ENCODE measurements at places on chromosomes 12 and 14. TPM values are rescaled to one million over a fixed set of nuclear protein-coding genes. Genes with fewer than 3 reads are reported as not detected.
A peak's percentile ranks its signal among the peaks of the same experiment; 100 is the strongest.

Gene MSI1
- 2.6 TPM for total RNA-seq

Gene REC8
- 4.4 TPM for total RNA-seq

Gene MYRFL
- 0.27 TPM for total RNA-seq

Gene GSC
- total RNA-seq = not detected

Gene LYZ
- total RNA-seq = not detected

Gene P3H3
- total RNA-seq = 114 TPM

Gene GLS2
- total RNA-seq = 0.54 TPM

Gene WNT5B
- 74.4 TPM for total RNA-seq

Gene DPPA3
- total RNA-seq = not detected

Gene DDX47
- 39.3 TPM for total RNA-seq

Gene INSM2
- not detected for total RNA-seq

DNA sequence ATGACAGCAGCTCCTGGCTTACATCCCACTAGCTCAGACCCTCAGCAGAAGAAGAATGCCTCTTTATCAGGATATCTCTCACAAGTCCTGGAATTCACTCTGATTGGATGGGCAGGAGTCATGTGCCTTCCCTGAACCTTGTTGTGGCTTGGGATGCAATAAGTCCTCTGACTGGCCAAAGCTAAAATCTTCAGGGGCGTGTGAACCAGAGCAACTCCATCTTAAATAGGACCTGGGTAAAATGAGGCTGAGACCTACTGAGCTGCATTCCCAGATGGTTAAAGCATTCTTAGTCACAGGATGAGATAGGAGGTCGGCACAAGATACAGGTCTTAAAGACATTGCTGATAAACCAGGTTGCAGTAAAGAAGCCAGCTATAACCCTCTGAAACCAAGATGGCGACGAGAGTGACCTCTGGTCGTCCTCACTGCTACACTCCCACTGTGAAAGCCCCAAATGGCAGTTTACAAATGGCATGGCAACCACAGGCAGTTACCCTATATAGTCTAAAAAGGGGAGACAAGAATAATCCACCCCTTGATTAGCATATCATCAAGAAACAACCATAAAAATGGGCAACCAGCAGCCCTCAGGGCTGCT lies 60.4 kb upstream of the FICD start:
- no peak overlapping the region for H3K27ac ChIP-seq
- no peak overlapping the region for H3K4me3 ChIP-seq
- no peak for DNase-seq

DNA sequence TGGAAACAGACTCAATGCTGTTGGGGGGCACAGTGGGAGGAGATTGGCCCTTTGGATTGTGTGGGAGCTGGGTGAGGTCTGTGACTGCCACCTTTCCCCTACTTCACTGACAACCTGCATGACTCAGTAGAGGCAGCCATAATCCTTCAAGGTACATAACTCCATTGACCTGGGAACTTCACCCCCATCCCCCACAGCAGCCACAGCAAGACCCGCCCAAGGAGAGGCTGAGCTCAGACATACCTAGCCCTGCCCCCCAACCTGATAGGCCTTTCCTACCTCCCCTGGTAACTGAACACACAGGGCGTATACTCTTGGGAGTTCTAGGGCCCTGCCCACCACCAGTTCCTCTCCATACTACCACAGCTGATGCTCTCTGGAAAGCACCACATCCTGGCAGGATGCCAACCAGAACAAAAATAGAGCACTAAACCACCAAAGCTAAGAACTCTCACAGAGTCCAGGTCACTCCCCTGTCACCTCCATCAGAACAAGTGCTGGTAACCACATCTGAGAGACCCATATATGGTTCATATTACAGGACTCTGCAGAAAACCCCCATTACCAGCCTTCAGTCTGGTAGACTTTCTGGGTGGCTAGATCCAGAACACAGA lies 703.9 kb downstream of the FSCB start:
- DNase-seq = no peak
- H3K36me3 ChIP-seq = no peaks in the 10 kb centered on the region
- peaks cover 2% of the 10 kb centered on the region for H3K27me3 ChIP-seq
- H3K27ac ChIP-seq = no peak overlapping the region
- H3K4me1 ChIP-seq = no peaks in the 10 kb centered on the region

DNA sequence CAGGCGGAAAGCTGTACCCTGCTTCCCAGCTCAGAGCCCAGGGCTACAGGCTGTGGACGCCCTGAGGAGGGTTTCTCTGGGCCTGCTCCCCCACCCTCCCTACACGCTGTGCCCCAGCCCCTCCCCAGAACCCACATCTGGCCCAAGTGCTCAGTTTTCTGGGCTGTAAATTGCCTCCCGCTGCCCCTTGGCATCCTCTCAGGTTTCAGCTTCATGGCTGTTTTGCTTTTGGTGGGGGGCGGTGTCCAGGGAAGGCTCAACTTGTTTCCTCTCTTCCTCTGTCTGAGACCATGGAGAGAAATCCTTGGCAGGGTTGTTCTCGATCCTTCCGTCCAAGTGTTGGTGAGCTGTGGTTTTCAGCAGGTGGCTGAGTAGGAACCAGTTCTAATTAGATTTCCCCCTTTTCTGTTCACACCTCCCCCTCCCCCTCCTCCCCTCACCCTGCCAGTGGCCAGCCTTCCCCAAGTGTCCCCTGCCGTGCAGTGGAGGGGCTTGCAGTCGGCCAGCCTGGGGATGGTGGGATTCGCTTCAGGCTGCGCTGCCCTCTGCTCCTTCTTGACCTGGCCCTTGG lies 61.8 kb downstream of the TSPAN9 start:
- H3K36me3 ChIP-seq = no peaks in the 10 kb centered on the region
- H3K4me1 ChIP-seq = peaks cover 43% of the 10 kb centered on the region
- peak; percentile 72 for DNase-seq
- no peak overlapping the region for H3K4me3 ChIP-seq
- no peaks in the 10 kb centered on the region for H3K27me3 ChIP-seq

GRCh38 chr12:14135996-14136395 lies 154.6 kb upstream of the GRIN2B start:
- peaks cover 2% of the 10 kb centered on the region for H3K27me3 ChIP-seq
- H3K4me1 ChIP-seq = no peaks in the 10 kb centered on the region
- H3K36me3 ChIP-seq = no peaks in the 10 kb centered on the region
- DNase-seq = no peak
- H3K4me3 ChIP-seq = no peak overlapping the region

GRCh38 chr14:65336191-65336591 lies 76.3 kb upstream of the FUT8 start:
- no peaks in the 10 kb centered on the region for H3K27me3 ChIP-seq
- DNase-seq = no peak
- no peaks in the 10 kb centered on the region for H3K36me3 ChIP-seq
- H3K4me1 ChIP-seq = peaks cover 13% of the 10 kb centered on the region

DNA sequence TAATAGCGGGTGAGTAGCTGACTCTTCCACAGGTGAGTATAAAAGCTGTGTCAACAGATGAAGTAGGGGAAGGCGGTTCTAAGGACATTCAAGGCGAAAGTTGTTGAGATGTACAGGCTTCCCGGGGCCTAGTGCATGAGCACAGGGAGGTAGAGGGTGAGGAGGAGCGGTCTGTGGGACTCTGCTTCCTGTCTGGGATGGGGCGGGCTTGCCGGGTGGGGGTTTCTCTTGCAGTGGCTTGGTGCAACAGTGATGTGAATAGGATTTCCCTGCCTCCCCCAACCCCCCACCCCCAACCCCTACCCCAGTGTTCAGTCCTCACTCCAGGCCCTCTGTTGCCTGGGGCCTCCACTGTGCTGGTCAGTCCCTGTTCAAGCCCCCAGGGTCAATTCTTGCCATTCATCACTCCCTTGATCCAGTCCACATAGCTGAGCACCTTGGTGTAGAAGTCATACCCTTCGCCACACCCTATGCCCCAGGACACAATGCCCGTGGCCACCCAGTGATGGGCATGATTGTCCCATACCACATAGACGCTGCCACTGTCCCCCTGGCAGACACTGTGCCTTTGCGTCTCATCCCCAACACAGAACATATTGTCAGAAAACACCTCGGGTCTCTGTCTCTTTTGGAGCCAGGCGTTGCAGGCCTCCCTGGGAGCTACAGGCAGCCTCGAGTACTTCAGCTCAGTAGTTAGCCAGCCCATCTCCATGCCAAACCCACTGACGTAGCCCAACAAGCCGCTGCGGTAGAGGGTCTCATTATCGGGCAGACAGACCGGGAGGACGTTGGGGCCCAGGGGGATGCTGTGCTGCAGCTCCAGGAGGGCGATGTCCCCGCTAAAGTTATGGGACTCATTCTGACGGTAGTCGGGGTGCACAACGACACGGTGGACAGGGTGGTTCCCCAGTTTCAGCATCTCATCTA lies 4.0 kb upstream of the C1R start:
- no peak overlapping the region for H3K27ac ChIP-seq
- H3K4me1 ChIP-seq = peaks cover 10% of the 10 kb centered on the region
- H3K27me3 ChIP-seq = peaks cover 1% of the 10 kb centered on the region
- DNase-seq = peak; percentile 65
- peaks cover 6% of the 10 kb centered on the region for H3K36me3 ChIP-seq
- H3K4me3 ChIP-seq = no peak overlapping the region

GRCh38 chr12:125029761-125030358 lies 35.4 kb upstream of the AACS start:
- no peaks in the 10 kb centered on the region for H3K36me3 ChIP-seq
- no peaks in the 10 kb centered on the region for H3K4me1 ChIP-seq
- H3K4me3 ChIP-seq = no peak overlapping the region
- no peak for DNase-seq

- DNase-seq = no peak
- H3K27ac ChIP-seq = peak overlapping the region; percentile 98
- H3K4me3 ChIP-seq = no peak overlapping the region
- no peaks in the 10 kb centered on the region for H3K27me3 ChIP-seq
- peaks cover 6% of the 10 kb centered on the region for H3K36me3 ChIP-seq
Observed at GRCh38 chr12:65536876-65537681, 258.6 kb downstream of the MSRB3 start.

- no peaks in the 10 kb centered on the region for H3K4me1 ChIP-seq
- DNase-seq = no peak
- no peak overlapping the region for H3K4me3 ChIP-seq
- no peak overlapping the region for H3K27ac ChIP-seq
- no peaks in the 10 kb centered on the region for H3K36me3 ChIP-seq
Observed at GRCh38 chr14:40318211-40318719, 886.0 kb upstream of the FBXO33 start.

DNA sequence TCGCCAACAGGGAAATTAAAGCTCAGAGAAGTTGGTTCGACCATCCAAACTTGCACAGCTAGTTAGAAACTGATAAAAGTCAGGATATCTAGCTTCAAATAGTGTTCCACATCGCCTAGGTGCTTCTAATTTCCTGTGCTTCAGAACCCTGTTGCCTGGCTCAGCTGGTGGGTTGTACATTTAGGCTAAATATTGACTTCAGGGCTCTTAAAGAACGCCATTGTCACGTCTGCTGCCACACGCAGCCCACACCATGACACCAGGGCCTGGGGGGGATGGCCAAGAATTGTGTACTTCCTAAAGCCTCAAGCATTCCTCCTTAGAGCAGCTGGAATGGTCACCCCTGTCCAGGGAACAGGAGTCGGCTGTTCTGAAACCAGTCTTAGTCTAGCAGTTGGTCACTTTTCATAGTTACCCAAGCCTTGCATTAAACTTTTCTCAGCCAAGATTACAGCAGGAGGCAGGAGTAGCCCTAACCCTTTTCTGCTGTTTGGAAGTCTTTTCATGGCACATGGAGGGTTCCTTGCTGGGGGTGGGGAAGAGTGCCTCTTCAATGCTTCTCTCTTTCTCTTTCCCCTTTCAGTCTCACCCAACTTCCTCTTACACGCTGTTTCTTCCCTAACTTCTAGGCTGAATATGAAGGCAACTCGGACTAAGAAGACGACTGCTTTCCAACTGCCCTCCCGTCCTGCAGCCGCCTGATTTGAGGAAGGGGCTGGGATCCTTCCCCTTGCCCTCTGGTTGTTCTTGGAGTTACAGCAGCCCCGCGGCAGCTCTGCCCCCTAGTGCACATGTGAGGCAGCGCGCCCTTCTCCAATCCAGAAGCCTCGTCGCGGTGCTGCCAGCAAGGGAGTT lies 17.1 kb downstream of the FOS start:
- no peaks in the 10 kb centered on the region for H3K27me3 ChIP-seq
- peak overlapping the region; percentile 91 for H3K4me3 ChIP-seq
- H3K36me3 ChIP-seq = no peaks in the 10 kb centered on the region

- no peak overlapping the region for H3K27ac ChIP-seq
- no peaks in the 10 kb centered on the region for H3K36me3 ChIP-seq
- H3K4me1 ChIP-seq = peaks cover 5% of the 10 kb centered on the region
- DNase-seq = no peak
- peaks cover 18% of the 10 kb centered on the region for H3K27me3 ChIP-seq
Observed at GRCh38 chr12:3885277-3886094, 12.3 kb upstream of the PARP11 start.

DNA sequence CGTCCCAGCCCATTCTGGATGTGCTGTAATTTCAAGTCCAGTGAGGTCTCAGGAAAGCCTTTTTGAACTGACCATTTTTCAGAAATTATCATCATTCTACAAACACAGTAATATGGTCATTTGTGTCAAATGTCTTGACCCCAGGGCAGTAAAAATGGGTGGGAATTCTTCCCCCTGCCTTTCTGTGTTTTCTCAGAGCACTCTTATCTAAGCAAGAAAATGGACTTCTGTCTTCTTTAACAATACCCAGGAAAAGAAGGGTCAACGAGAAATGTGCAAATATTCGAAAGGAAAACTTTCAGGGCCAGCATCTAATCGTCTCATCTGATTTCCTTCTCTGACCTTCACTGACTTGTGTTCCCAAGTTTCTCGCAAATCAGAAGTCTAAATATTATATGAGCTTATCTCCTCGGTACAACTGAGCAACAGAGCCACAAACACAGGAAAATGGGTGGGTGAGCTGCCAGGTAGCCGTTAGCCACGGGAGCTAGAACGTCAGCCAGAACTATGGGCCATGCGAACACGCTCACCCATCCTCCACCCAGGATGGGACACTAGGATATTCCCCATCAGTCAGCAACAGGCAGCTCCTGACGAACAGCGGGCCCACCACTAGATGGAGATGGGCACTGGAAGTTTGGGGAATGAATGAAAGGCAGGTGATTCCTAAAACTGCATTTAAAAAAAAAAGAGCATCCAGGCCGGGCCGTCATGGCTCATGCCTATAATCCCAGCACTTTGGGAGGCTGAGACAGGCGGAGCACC lies 57.1 kb downstream of the VWF start:
- H3K4me3 ChIP-seq = no peak overlapping the region
- no peaks in the 10 kb centered on the region for H3K27me3 ChIP-seq
- DNase-seq = no peak
- H3K27ac ChIP-seq = no peak overlapping the region
- peaks cover 24% of the 10 kb centered on the region for H3K4me1 ChIP-seq
- no peaks in the 10 kb centered on the region for H3K36me3 ChIP-seq

GRCh38 chr12:6420364-6420763 lies 24.4 kb upstream of the CD27 start:
- H3K36me3 ChIP-seq = peaks cover 6% of the 10 kb centered on the region
- no peak overlapping the region for H3K4me3 ChIP-seq
- H3K4me1 ChIP-seq = peaks cover 13% of the 10 kb centered on the region
- H3K27me3 ChIP-seq = no peaks in the 10 kb centered on the region
- no peak for DNase-seq

Data from chondrocyte (in vitro differentiated cells).